ENCODE measurements at places on chromosomes 1 and 21.

DNA sequence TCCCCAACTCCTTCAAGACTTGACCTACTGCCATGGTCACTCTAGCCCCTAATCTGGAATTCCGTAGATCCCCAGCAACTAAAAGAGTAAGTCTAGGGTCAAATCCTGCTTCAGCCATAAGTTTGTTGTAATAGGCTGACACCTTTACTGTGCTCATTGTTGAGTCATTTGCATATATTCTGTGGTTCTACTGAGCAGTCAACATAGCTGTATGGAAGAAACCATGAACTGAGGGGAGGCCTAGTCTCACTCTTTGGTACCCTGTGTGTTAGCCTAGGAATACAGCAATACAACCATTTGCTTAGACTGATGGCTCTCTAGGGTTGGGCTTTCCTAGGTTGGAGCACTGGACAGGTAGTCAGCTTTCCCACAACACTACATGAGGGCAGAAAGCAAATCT is 23.6 kb upstream of the SLC35D1 start:
- no peak for DNase-seq

DNA sequence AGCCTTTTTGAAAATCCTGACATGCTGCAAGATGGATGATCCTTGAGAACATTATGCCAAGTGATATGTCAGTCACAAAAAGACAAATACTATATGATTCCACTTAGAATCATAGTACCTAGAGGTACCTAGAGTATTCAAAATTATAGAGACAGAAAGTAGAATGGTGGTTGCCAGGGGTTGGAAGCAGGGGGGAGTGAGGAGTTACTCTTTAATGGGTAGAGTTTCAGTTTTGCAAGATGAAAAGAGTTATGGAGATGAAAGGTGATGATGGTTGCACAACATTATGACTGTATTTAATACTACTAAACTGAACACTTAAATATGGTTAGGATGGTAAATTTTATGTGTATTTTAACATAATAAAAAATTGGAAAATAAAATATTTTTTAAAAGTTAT is 37.9 kb upstream of the PODN start:
- no peak for DNase-seq

- DNase-seq = no peak
Observed at GRCh38 chr21:45578176-45578801, 36.0 kb upstream of the SLC19A1 start.

GRCh38 chr1:3914911-3915310 is 14.8 kb upstream of the C1orf174 start:
- DNase-seq = no peak

GRCh38 chr1:28046716-28047115 is 41.7 kb downstream of the EYA3 start:
- no peak for DNase-seq

GRCh38 chr1:31467005-31467674 is 54.1 kb downstream of the SERINC2 start:
- no peak for DNase-seq

DNA sequence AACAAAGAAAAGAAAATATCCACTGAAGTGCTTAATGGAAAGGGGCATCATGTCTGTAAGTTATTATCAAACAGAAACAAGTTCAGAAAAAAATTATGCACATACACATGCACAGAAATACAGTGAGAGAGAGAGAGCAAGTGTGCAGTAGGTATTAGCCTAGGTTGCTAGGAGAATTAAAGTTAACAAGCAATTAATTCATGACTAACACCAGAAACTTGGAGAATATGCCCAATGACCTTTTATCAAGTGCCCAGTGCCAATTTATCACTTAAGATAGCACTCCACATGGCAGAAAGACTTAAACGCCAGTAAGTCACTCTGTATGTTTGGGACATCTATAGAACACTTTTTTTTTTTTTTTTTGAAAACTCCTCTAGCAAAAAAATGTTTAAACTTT is 56.2 kb upstream of the SLC16A1 start:
- DNase-seq = no peak

DNA sequence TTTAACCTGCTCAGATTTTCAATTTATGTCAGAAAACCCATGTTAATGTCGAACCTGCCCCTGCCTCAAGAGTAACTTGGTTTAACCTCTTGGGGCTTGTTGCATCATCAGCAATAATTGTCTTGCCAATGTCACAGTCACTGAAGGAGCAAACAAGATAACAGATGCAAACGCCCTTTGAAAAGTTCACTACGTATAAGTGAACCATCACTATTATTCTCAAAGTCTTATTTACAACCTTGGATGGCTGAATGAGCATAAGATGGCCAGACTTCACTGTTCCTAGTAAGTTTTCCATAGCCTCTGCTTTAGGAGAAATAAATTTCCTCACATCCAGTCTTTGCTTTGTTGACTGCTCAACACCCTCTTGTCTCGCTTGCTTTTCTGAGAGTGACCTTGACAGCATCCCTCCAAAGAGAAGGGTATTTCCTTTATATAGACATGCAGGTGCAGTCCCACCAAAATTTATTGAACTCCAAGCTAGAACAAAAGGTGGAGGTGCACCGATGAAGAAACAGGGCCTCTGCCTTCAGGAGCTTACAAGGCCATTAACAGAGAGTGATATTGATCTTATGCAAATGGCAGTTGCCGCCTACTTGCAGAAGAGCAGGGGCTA is 749 bp upstream of the LRIG2 start:
- no peak for DNase-seq
